ENCODE measurements at places on chromosomes 1 and 21.
A peak's percentile ranks its signal among the peaks of the same experiment; 100 is the strongest.

- no peak for DNase-seq
Measured at GRCh38 chr1:4176841-4177240, 276.8 kb upstream of the C1orf174 start.

DNA sequence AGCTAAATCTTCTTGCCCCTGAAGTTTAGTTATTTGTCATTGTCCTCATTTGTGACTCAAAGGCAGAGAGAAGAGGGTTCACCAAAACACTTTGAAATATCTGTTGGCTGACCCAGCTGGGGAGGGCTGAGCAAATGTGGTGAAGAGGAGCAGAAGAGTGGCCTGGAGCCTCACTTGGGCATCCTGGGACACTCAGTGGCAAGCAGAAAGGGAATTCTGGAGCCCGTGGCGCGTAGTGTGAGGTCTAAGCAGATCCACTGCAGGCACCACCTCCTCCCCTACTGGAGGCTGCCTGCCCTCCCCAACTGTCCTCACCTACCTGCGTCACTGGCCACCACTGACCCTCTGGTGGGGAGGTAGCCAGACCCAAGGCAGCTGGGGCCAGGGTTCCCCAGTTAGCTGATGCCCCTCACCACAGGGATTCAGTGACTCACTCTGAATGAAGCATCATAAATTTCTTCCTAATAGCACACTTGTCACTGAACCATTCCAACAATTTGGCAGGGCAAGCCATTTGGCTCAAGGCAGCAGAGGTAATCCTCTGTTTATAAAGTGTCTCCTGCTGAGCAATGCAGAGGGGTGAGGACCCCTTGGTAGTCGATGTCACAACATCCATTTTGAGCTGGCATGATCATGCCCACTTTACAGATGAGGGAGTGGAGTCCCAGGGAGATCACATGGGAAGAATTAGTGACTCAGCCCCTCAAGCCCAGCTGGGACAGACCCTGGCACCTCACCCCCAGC lies 80.3 kb downstream of the NENF start:
- no peak for DNase-seq

- DNase-seq = no peak
Measured at GRCh38 chr1:37865348-37866120, 6.1 kb upstream of the MTF1 start.

DNA sequence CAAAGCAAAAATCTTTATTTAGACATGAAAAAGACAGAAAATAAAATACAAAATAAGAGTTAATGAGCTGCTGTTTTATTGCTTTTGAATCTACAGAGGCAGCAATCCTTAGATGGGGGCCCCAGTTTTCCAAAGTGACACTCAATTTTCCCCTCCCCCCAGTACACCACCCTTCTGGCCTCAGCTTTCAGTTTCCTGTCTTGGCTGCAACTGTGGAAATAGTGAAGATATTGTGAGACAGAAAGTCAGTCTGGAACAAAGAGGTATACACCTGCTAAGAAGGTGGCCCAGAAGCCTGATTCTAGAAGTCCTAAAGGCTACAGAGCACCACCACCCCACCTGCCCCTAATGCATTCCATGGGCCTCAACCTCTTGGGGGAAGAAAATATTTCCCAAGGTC lies 1.1 kb upstream of the MTMR11 start:
- DNase-seq = no peak

DNA sequence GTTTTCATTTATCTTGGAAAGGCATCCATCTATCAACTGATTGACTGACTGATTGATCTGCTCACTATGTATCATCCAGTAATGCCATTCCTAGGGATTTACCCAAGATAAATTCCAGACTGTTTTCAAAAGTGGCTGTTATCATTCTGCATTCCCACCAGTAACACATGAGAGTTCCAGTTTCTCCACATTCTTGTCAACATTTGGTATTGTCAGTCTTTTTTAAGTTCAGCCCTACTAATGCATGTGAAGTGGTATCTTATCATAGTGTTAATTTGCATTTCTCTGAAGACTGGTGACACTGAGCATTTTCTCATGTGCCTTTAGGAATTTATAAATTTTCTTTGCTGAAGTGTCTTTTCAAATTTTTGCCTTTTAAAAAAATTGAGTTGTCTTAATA lies 99.6 kb downstream of the SIM2 start:
- DNase-seq = no peak

- no peak for DNase-seq
Measured at GRCh38 chr1:246579818-246580217, 13.6 kb downstream of the CNST start.

- DNase-seq = no peak
Measured at GRCh38 chr1:233135833-233136232, 159.7 kb downstream of the PCNX2 start.

- DNase-seq = no peak
Measured at GRCh38 chr1:228988664-228989063, 253.4 kb downstream of the RHOU start.

GRCh38 chr1:214364786-214365295 lies 83.9 kb downstream of the SMYD2 start:
- no peak for DNase-seq

GRCh38 chr1:236142253-236143103 lies at the start of gene GPR137B:
TSS of gene GPR137B (plus strand) at chr1:236142539. CDS start at chr1:236142623, 84 bp downstream.
- no peak for DNase-seq

DNA sequence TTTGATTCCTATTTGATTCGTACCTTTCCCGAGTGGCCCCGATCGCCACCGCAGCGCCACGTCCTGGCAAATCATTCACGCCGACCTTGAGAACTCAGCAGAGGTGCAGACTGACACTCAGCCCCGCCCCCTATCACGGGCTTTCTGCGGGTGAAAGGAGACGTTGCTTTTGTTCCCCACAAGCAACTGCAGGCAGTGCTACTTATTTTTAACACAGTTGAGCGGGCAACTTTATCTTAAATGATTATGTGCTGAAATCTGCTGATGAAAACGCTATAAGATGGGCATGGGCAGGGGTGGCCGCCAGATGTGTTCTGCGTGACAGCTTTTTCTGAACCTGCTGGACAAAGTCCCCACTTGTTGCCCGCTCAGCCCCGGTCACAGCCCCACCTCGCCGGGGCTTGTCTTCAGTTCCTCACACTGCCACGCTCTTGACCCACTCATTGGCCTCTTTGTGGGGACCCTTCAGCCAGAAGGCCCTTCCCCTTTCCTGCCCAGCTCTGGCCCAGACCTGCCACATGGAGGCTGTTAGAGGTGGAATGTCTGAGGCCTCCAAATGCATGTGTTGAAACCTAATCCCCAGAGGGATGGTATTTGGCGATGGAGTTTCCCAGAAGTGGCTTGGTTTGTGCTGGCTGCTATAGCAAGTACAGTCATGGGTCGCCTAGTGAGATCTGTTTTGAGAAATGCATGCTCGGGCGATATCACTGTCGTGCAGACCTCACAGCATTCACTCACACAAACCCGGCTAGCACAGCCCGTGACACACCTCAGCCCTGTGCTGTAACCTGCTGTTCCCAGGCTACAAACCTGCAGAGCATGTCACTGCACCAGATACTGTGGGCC lies 15.7 kb upstream of the PDXK start:
- no peak for DNase-seq

DNA sequence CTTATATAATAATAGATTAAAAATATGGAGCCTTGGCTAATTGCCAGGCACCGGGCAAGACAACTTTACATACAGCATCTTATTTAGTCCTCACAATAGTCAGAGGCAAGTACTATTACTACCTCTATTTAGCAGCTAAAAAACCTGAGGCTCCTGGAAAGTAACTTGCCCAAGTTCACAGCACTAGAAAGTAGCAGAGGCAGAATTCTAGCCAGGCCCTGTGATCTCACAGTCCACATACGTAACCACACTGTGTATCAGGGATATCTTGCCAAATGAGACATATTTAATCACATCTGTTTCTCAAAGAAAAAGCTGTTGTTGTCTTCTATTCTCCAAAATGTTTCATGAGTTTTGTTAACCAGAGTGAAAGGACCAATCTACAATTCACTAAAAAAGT lies 378.5 kb downstream of the PLPP3 start:
- DNase-seq = no peak

DNA sequence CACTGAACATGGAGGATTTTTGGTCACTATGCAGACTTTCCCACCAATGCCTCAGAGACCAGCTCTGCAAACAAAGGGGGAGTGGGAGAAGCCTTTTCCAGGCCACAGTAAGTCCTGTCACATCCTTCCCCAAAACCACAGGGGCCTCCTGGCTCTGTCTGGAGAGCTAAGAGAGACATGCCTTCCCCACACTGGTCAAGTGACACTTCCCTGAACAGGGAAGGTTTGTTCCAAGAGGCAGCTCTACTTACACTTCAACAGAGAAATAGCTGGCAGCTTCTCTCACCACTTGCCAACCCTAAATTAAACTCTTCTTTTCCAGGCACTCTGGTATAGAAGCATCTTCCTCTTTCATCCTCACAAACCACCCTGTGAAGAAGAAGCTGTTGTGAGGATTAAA lies 39.7 kb downstream of the EDN2 start:
- DNase-seq = no peak

- DNase-seq = peak; percentile 17
Measured at GRCh38 chr1:34597877-34598514, 156.9 kb upstream of the GJB5 start.

- no peak for DNase-seq
Measured at GRCh38 chr21:36917471-36918158, 48.9 kb downstream of the HLCS start.

- DNase-seq = no peak
Measured at GRCh38 chr1:3314491-3315381, 139.7 kb upstream of the ARHGEF16 start.

DNA sequence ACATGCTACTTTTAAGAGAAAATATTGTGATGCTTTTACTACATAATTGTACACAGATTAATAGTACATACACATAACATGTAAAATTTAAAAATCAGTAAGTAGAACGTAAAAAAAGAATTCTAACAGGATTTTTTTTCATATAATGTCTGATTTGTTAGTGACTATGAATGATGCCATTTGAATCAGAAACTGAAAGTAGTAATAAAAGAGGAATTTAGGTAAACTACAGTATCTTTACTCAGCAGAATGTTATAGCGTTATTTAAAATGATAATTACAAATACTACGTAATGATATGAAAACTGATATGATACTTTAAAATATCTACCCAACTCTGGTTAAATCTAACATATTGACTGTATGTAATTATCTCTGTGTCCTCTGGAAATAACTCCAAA lies 116.1 kb downstream of the DENND1B start:
- DNase-seq = no peak

DNA sequence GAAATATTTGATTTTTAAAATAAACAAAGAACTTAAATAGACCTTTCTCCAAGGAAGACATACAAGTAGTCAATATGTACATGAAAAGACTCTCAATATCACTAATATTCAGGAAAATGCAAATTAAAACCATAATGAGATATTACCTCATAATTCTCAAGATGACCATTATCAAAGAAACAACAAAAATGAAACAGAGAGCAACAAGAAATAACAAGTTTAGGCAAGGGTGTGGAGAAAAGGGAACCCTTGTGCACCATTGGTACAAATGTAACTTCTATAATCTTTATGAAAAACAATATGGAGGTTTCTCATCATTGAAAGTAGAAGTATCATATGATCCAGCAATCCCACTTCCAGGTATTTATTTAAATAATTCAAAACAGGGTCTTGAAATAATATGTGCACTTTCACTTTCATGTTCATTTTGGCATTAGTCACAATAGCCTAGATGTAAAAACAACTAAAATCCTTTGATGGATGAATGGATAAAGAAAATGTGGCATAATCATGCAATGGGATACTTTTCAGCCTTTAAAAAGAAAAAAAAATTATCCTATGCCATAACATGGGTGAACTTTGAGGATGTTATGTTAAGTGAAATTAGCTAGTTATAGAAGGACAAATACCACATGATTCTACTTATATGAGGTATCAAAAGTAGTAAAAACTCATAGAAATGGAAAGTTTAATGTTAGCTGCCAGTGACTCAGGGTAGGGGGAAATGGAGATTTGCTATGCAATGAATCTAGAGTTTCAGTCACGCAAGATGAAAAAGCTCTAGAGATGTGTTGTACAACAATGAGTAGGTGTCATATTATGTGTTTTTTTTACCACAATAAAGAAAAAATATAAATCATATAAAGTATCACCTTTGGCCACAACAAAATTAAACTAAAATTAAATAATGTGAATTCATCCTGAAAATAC lies 114.5 kb upstream of the LYPLAL1 start:
- DNase-seq = no peak

GRCh38 chr1:48946070-48946469 lies 169.4 kb upstream of the BEND5 start:
- no peak for DNase-seq

GRCh38 chr1:171141688-171142415 lies 43.2 kb upstream of the FMO2 start:
- DNase-seq = no peak

DNA sequence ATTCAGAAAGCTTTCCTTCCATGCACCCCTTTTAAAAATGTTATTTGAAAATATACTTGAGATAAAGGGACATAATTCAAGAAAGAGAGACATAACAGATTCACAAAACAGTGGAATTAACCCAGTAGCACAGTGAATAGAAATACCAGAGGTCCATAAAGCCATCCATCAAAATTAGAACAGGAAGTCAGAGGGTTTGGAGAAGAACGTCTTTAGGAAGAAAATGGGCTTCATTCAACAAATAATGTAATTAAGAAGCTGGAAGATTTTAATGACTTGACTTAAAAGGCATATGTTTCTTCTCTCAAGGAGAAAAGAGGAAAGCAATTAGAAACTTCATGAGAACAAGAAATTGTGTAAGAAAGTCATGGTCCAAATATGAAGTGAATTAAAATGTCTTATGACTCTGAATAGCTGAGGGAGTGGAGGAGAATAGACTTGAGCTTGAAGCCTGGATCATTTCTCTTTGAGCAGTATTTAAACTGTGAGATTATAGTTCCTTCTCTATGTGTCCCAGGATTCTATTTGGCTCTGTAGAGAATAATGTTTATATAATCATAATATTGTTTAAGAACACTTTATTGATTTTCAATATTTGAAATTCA lies 7.9 kb upstream of the HCRTR1 start:
- no peak for DNase-seq

All from breast epithelium (tissue), 4 donors.